ENCODE measurements at places on chromosomes 1 and 21. TPM values are rescaled to one million over a fixed set of nuclear protein-coding genes. Genes with fewer than 3 reads are reported as not detected.

Gene ADAMTS1
- total RNA-seq, result 180 TPM

Gene FCRL5
- total RNA-seq, result not detected

Gene TCHHL1
- total RNA-seq, result not detected

Gene PPFIA4
- total RNA-seq, result 24.6 TPM

Gene DNAI4
- total RNA-seq, result 1.5 TPM

Gene PROX1
- 0.16 TPM for total RNA-seq

Gene KCNH1
- total RNA-seq, result not detected

Gene SAMD13
- total RNA-seq, result 0.54 TPM

Gene OR6K3
- not detected for total RNA-seq

Gene PLA2G2F
- total RNA-seq, result not detected

Gene TNFRSF1B
- 30.5 TPM for total RNA-seq

Gene ORC1
- total RNA-seq, result 2.0 TPM

Gene S100A8
- total RNA-seq, result not detected

Gene LORICRIN
- total RNA-seq, result not detected

Gene YIPF1
- 21.3 TPM for total RNA-seq

Gene TMEM240
- 7.0 TPM for total RNA-seq

Gene CD1B
- total RNA-seq, result not detected

Measured in cardiac atrium fibroblast (primary cell).